Stromal cell of bone marrow (primary cell): ENCODE measurements at places on chromosomes 4 and X.
A peak's percentile ranks its signal among the peaks of the same experiment; 100 is the strongest.

DNA sequence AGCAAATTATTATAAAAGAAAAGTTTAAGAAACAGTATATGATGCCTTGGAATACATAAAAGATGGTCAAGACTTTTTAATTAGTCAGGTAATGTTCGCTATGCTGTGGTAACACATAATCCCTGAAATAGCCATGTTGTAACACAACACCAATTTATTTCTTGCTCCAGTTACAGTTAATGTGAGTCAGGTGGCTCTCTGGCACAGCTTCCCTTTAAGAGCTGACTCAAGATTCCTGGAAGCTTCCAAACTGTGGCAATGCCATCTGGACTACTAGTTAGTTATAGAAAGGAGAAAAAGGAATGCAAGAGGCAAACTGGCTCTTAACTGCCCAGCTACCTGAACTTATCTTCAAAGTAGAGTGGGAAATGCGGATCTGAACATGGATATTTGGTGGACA lies 210.5 kb downstream of the CHM start:
- peak; percentile 18 for DNase-seq

GRCh38 chr4:73520821-73521220 lies 39.3 kb downstream of the AFM start:
- peak; percentile 68 for DNase-seq

GRCh38 chrX:40003428-40004245 lies 94.1 kb downstream of the BCOR start:
- no peak for DNase-seq

GRCh38 chr4:148852092-148852699 lies 410.0 kb upstream of the NR3C2 start:
- no peak for DNase-seq

DNA sequence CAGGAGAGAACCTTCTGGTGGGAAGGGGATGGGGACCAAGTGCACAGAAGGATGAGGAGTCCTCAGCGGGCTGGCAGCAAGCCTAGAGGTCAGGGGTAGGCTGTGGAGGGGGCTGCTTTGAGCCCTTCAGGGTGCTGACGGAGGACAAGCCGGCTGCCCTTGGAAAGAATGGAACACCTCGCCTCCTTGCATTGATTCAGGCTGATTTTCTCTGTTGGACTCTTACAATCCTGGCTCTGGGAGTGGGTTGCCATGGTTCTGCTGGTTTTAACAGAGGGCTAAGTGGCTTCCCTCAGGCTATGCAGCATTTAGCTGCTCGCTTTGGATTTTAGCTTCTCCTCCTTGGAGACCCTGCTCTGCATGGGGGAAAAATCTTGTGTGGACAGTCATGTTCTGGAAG lies 49.4 kb upstream of the CHRNA9 start:
- DNase-seq = no peak

DNA sequence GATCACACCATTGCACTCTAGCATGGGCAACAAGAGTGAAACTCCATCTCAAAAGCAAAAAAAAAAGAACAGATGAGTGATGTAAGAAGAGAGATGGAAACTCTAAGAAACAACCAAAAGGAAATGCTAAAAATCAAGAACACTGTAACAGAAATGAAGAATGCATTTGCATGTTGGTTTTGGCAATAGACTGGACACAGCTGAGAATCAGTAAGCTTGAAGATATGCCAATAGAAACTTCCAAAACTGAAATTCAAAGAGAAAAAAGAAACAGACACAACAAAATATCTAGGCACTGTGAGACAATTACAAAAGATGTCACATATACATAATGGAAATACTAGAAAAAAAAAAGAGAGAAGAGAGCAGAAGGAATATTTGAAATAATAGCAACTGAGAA lies 93.7 kb downstream of the BEND2 start:
- DNase-seq = no peak

DNA sequence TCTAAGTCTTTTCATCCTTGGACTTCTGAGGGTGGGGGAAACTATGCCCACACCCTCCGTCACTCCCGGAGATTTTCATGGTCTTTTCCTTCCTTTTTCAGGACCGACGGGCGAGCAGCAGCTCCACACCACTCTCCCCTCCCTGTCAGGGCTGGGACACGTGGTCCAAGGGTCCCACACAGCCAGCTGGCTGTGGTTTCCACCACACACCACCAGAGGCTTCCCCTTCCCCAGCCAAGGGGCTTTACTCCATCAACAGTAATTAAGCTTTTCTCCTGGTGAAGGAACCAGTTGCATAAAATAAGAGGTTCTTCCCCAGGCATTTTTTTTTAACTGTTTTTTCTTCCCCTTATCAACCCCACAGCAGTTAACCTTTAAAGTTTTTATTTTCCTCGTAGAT lies 453.9 kb downstream of the GPAT3 start:
- no peak for DNase-seq

DNA sequence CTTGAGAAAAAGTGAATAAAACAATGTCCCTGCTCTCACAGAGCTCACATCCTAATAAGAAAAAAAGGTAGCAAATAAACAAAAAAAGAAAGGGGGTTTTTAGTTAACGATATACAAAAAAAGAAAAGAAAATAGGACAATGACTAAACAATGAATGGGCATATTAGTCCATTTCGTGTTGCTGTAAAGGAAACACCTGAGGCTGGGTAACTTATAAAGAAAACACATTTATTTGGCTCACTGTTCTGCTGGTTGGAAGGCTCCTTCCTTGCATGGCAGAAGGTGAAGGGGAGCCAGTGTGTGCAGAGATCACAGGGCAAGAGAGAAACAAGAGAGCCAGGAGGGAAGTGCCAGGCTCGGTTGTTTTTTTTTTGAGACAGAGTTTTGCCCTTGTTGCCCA lies 4.7 kb upstream of the KLF3 start:
- no peak for DNase-seq

GRCh38 chr4:31918891-31919290 lies 1198.7 kb downstream of the PCDH7 start:
- no peak for DNase-seq

GRCh38 chr4:52907510-52907909 lies 45.4 kb downstream of the RASL11B start:
- no peak for DNase-seq

DNA sequence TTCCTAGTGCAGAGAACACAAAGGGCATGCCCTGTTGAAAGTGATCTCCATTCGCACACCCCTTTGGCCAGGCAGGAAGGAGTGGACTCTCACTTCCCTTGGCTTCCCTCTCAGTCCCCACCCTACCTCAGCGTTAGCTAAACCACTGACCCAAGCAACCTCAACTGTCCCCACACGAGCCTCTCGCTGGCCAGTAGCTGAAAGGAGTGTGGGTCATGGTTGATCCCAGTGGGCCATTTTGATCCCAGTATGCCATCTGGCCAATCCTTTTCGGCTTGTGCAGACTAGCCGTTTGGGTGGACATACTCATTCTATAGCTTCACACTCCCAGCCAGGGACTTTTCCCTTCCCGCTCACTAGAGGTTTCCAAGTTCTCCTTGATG lies 24.4 kb upstream of the BCORL1 start:
- DNase-seq = no peak

DNA sequence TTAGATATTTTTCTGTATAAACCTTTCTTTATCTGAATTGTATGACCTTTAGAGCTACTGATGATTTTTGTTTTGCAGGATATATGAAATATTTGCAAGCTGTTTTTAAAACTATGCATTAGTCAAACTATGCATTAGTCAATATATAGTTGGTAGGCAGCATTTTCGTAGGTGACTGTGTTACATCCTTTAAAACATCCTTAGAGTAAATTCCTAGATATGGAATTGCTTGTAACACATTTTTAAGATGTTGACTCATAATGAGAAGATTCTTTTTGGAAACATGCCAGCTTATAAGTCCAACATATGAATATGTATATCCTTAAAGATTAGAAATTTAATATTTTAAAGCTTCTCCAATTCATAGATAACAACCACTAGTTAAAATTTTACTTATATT lies 1768.5 kb downstream of the PCDH7 start:
- DNase-seq = no peak

GRCh38 chr4:164847967-164848649 lies 28.9 kb upstream of the APELA start:
- no peak for DNase-seq

DNA sequence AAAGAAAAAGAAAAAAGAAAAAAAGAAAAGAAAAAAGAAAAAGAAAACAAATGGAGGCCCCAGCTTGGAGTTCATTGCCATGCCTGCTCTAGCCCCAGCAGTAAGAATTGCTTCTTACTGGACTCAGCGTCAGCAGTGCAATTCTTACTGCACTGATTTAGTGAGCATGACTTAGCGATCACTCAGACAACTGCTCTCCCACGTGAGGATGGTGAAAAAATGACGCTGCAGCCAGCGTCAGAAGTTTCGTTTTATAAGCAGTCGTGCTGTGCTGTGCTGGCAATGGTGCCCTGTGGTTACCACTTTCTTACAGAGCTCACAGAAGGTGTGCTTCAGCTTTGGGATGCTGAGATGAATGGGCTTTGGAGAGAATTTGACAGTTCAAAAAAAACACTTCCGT lies 68.3 kb upstream of the DDX3X start:
- peak; percentile 86 for DNase-seq

DNA sequence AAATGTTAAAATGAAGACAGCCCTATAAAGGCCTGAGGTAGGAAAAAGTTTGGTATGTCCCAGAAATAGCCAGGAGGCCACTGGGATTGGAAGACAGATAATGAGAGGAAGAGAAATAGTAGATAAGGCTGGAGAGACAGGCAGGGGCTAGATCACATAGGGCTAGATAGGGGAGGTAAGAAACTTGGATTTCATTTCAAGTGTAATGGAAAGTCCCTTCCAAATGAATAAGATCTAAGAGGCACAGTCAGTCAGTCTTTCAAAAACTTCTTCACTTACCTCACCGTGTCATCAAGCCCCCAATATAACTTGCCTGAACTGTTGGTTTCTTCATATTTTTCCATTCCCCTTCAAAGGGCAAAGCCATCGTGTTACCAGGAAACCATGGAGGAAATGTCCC lies 121.8 kb downstream of the SPCS3 start:
- no peak for DNase-seq

- DNase-seq = no peak
Observed at GRCh38 chrX:9676306-9676705, 89.3 kb downstream of the GPR143 start.

- DNase-seq = peak; percentile 53
Observed at GRCh38 chr4:71210823-71211222, 128.0 kb upstream of the SLC4A4 start.

DNA sequence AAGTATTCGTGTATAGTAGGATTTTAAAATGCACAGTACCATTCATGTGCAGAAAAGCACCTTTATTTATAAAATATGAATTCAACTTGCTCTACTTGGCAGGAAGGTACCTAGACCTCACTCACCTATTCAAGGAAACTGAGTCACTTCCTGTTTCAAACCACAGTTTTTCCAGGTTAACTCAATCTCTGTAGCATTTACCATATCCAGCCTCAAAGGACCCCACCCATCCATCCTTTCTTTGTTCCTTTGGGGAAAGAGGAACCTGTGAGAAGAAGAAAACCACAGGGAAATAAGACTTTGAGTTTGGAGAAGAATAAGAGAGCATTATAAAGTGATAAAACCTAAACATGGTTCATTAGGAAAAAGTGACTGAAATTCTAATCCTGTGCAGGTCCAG lies 250.7 kb downstream of the CBR4 start:
- no peak for DNase-seq

DNA sequence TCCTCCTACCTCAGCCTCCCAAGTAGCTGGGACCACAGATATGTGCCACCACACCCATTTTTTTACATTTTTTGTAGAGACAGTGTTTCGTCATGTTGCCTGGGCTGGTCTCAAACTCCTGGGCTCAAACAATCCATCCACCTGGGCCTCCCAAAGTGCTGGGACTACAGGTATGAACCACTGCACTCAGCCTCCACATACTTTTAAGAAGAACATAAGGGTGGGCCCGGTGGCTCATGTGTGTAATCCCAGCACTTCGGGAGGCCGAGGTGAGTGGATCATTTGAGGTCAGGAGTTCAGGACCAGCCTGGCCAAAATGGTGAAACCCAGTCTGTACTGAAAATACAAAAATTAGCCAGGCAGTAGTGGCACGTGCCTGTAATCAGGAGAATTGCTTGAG lies 51.5 kb upstream of the MXD4 start:
- no peak for DNase-seq

GRCh38 chr4:124275-125081 lies at the start of gene ZNF718:
TSS of gene ZNF718 (plus strand) at chr4:124501. CDS start at chr4:124671, 170 bp downstream.
- DNase-seq = peak; percentile 96

DNA sequence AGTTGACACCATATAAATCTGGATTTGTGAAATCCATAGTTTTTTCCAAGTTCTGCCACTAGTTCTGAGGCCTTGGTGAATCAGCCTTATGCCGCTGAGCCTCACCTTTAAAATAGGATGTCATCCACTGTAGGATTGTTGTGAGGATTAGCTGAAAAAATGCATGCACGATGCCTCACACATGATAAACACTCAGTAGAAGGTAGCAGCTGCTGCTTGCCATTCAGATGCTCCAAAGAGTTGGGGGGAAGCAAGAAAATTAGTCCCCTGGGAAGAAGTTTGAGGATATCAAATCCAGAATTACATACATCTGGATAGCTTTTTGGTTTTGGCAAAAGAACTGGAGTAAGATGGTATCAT lies 7.4 kb downstream of the MMAA start:
- no peak for DNase-seq

- no peak for DNase-seq
Observed at GRCh38 chr4:79498282-79498681, 90.3 kb upstream of the GK2 start.

DNA sequence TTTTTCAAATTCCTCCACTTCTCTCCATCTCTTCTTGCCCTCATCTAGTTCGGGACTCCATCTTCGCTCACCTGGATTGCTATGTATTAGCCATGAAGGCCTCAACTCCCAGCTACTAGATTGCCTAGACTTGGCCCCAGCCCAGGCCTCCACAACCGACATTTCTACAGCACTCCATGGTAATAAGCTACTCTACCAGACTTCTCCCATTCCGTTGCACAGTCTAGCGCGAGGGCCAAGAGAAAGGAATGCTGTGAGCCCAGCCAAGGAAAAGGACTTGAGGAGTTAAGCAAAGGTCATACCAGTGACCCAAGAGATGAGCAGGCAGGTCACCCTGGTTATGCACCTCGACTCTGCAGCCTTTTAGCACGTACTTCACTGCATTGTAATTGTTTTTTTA lies 75.6 kb downstream of the SOWAHB start:
- no peak for DNase-seq

DNA sequence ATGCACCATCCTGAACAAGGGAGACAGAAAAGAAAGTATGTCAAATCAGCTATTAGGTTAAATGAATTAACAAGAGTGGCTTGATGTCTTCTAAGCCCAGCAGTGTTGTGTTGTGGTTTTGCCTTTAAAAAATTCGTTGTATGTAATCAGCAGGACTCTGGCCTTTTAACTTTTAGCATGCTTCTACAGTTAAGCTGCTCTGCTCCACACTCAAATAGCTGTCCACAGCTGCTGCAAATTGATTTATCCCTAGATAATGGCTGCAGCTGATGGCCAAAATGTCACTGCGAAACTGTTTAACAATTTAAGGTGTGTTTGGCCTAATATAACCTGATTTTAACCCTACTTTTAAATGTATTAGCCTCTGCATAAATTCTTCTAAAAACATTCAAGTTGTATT lies 85.8 kb downstream of the CXXC4 start:
- DNase-seq = no peak

DNA sequence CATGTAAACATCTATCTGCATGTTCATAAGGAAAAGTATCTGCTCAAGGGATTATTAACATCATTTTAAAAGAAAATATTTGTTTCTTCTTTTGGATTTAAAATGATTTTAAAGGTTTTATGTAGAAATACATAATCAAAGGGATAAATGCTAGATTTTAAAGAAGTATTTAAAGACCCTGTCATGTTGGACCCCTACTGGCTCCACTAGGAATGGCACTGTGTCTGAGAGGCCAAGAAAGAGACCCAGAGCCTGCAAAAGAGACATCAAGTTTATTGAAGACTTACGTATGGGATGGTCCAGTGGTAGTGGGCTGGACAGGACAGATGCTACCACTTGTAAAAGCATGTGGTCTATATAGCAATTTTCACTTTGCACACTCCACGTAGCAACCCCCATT lies 78.7 kb upstream of the PCDH18 start:
- DNase-seq = no peak
